ENCODE measurements at places on chromosomes 16 and 17.

- no peak for DNase-seq
Observed at GRCh38 chr16:71264299-71264698, 24.9 kb downstream of the CMTR2 start.

DNA sequence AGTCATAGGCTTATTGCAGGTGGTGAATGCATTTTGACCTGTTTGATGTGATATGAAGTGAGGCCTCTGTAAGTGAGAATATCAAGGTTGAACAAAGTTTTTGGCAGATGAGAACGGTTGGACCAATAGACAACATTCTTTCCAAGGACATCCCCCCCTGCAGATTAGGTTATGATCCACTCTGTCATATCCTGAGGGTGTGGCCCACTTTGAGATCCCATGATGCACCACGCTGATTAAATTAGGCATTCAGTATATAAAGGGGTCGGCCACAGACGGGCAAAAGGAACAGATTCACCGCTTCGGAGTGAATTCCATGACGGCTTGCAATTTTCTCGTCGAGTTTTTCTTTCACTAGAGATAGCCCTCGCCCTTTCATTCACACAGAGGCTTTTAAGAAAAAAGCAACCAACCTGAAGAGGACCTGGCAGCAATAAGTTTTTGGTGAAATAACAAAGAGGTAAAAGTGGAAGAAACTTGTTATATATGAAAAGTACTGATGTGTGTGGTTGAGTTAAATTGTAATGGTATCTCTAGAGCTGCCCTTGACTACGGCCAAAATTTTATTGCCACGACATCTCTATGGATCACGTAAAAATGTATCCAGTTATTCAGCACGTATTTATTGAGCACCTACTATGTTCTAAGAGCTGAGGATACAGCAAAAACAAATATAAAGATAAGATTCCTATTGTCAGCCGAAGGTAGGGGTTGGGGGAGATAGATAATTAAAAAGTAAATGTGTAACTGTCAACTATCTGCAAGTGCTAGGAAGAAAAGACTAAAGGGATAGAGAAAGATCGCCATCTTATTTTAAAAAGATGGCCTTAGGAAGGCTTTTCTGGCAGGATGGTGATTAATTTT, 1.7 kb upstream of the RBBP6 start:
- DNase-seq, result no peak

GRCh38 chr16:70152578-70153302, 20.8 kb upstream of the CLEC18C start:
- DNase-seq, result no peak

DNA sequence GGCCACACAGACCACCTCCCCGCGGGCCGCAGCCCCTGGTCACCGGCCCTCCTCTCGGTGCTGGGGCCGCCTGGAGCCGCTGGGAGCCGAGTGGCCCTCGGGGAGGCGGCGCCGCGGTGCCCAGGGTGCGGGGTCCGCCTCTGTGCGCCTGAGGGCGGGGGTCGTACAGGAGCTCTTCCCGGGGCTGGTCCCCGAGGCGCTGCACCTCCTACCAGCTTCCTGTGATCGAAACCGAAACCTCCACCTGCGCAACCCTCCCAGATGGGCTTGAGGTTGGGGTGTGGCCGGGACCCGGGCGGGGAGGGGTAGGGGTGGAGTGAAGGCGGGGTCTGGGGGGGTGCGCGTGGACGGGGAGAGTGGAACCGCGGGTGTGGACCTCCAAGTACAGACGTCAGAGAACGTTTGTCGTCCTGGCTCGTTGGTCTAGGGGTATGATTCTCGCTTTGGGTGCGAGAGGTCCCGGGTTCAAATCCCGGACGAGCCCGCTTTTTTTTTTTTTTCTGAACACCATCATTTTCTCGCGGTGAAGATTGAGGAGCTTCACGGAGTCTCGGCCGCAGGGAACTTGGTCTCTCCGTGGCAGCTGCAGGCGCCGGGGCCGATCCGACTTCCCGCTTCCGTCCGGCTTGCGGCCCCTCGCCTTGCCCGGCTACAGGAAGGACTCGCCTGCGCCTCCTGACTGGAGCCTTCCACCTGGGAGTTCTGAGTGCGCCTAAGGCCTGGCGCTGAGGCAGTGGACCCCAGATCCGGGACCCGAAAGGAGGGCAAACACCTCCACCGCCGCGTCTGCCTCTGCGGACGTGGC, 23.9 kb downstream of the ZNF213 start:
- peak; percentile 78 for DNase-seq

- no peak for DNase-seq
Observed at GRCh38 chr17:78857266-78857665, 16.7 kb upstream of the USP36 start.

GRCh38 chr16:89902980-89903379, 15.7 kb upstream of the MC1R start:
- DNase-seq, result no peak

- peak; percentile 52 for DNase-seq
Observed at GRCh38 chr17:77107506-77108433, 33.0 kb upstream of the SEC14L1 start.

- no peak for DNase-seq
Observed at GRCh38 chr17:79098282-79098867, 23.8 kb downstream of the ENGASE start.

DNA sequence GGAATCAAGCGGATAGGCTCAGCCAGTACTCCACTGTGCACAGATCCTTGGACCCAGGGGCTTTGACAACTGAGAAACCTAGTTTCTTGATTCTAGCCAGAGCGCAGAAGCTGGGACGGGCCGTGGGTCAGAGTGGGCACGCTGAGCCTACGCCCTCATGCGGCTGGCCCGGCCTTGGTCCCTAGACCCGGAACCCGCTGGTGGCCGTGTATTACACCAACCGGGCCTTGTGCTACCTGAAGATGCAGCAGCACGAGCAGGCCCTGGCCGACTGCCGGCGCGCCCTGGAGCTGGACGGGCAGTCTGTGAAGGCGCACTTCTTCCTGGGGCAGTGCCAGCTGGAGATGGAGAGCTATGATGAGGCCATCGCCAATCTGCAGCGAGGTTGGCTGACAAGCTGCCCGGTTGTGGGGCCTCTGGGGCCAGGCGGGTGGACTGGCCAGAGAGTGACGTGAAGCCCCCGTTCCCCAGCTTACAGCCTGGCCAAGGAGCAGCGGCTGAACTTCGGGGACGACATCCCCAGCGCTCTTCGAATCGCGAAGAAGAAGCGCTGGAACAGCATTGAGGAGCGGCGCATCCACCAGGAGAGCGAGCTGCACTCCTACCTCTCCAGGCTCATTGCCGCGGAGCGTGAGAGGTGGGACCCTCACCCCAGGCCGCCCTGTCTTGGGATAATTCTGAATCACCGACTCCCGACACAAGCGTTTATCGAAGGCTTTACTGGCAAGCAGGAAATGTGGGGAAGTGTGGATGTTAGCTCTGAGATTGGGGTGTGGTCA, 946 bp downstream of the STUB1 start:
- DNase-seq, result no peak

DNA sequence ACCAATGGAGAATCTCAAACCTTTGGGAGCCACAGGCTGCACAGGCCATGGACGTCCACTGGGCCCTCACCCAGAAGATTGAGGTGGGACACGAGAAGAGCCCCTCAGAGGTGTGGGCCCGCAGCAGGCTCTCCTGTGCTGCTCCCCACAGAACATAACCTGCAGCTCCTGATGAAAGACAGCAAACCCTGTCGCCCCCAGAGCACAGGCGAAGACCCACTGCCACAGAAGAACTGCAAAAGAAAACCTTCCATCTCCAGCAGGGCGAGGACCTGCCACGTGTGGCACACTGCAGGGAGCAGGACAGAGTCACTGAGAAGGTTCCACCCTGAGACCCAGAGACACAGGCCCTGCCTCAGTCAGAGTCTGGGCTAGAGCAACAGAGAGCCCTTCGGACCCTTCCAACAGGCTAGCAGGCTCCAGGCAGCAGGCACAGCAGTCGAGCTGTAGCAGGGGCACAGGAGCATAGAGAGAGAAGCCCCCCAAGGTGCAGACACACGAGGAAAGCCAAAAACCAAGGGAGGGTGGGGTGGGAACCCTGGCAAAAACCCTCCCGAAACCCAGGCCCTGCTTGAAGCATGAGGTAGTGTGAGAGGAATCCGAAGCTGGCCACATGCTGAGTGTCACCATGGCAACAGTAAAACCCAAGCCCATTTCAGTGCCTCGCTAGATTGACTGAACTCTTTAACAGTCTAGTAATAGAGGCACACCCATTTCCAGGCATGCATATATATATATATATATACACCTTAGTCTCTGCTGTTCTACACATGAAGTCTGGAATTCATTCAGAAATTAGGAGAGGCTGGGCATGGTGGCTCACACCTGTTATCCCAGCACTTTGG, 60.0 kb upstream of the CHMP6 start:
- DNase-seq, result no peak

DNA sequence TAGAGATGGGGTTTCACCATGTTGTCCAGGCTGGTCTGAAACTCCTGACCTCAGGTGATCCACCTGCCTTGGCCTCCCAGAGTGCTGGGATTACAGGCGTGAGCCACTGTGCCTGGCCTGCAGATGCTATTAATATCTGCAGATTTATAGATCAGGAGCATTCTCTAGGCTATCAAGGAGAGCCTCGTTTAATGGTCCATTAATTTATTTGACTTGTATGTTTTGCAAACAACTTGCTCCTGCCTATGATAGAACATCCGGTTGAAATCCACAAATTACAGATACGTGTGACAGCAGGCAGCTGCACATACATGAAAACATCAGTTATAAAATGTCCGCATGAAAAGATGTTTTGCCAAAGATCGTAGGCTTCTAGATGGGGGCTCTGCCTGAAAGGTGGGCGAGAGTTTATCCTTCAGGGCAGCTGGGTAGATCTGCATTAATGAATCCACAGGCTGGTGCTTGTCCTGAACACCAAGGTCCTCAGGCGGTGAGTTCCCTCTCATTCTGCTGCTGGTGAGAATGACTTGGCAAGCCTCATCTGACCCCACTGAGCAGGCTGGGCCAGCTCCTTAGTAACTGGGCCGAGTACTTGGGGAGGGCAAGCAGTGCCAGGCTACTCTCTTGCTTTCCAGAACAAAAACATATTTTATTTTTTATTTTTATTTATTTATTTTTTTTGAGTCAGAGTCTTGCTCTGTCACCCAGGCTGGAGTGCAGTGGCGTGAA, 37.1 kb upstream of the MGAT5B start:
- DNase-seq, result no peak

- DNase-seq, result no peak
Observed at GRCh38 chr17:41013181-41013580, 4.3 kb upstream of the KRTAP3-1 start.

DNA sequence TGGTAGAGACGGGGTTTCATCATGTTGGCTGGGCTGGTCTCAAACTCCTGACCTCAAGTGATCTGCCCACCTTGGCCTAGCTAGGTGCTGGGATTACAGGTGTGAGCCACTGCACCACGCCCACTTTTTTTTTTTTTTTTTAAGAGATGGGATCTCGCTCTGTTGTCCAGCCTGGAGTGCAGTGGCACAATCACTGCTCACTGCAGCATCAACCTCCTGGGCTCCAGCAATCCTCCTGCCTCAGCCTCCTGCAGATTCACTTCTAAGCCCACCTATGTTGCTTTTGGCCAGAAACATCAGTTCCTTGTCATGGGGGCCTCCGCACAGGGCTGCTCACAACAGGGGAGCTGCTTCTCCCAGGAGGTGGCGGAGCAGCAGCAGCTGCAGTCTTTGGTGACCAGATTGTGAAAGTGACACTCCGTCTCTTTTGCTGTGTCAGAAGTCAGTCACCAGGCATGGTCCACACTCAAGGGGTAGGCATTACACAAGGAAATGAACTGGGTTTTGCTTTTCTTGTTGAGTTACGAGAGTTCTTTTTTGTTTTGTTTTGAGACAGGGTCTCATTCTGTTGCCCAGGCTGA, 4.5 kb upstream of the NME4 start:
- no peak for DNase-seq

DNA sequence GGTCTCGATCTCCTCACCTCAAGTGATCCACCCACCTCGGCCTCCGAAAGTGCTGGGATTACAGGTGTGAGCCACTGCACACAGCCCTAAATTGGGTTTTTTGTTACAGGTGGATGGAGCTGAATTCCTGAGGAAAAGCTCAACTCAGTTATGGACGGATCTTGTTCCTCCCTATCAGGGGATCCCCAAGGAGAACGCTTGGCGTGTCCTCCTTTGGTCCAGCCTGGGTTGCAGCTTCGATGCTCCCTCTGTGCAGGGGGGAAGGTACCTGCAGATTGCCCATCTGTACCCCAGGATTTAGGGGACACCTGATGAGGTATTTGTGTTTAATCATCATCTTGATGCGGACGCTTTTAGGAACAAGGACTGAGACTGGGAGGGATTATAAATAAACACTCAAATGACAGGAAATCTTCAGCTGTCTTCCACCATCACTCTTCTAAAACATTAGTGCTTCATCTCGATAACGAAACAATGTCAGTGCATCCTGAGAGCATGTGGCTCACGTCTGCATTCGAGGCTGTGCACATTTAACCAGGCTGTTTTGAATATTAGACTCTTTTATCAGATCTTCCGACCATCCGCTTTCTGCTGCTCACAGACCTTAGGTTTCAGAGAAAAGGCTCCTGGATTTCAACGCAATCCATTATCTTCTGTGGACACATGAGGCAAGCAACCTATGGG, 18.2 kb upstream of the MEIOB start:
- DNase-seq, result no peak

- DNase-seq, result no peak
Observed at GRCh38 chr17:65039336-65039988, 17.1 kb downstream of the GNA13 start.

DNA sequence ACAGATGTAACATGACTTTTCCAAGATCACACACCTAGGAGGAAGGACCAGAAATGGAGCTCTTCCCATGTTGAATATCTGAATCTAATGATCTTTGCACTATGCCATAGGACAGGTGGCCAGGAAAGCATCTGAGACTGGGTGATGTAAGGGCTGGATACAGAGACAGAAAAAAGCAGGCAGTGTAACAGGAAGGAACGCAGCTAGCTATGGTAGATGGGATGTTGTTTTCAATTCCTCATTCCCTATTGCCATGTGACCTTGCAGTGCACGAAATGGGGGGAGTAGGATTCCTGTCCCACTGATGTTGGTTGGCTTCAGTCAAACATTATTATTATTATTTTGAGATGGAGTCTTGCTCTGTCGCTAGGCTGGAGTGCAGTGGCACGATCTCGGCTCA, 3.7 kb upstream of the NPIPB15 start:
- no peak for DNase-seq

DNA sequence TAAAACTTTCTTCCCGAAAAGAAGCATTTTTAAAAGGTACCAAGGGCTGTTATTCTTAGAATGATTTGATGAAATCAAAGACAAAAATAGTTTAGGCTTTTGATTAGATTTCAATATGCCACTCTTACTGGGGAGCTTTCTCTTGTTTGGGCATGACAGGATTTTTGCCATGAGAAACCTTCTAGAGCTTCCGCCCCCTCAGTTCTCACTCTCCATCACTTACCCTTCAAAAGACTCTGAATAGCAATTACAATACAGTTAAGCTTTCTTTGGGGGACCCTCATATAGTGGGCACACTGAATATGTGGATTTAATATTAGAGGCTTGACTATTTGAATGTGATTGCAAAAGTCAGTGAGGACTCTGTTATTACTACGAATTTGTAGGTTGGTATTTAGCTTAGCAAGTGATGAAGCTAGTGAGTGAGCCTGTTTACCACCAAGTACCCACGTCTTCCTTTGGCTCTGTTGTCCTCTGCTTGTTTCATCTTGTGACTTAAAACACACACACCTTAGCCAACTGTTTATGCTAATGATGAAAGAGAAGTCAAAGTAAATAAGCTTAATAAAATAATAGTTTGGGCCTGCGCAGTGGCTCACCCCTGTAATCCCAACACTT, 158.7 kb upstream of the TBX2 start:
- DNase-seq, result no peak

- no peak for DNase-seq
Observed at GRCh38 chr16:84631886-84632285, 14.0 kb upstream of the COTL1 start.

Measured in activated T-cell treated with anti-CD3 and anti-CD28 coated beads for 48 hours (primary cell).